ENCODE measurements at places on chromosomes 6 and 20. TPM values are rescaled to one million over a fixed set of nuclear protein-coding genes. Genes with fewer than 3 reads are reported as not detected.

Gene COL9A3
- 0.67 TPM for total RNA-seq

Gene SIM1
- not detected for total RNA-seq

Gene FOXF2
- total RNA-seq: not detected

Gene USP49
- 3.6 TPM for total RNA-seq

Gene HDGFL1
- total RNA-seq: not detected

Gene MYLK2
- total RNA-seq: under 0.01 TPM

Gene LST1
- not detected for total RNA-seq

Gene TMEM200A
- total RNA-seq: 3.5 TPM

Gene LCA5
- total RNA-seq: 20.0 TPM

Gene SMIM26
- 58.5 TPM for total RNA-seq

Gene ELOVL2
- total RNA-seq: not detected

Gene RNF182
- total RNA-seq: 0.33 TPM

Gene PRR18
- 0.09 TPM for total RNA-seq

Gene IL20RA
- not detected for total RNA-seq

Gene TSPO2
- not detected for total RNA-seq

Gene SIRPA
- 68.3 TPM for total RNA-seq

Gene FAM209A
- not detected for total RNA-seq

Gene PDSS2
- 7.5 TPM for total RNA-seq

Gene PRL
- total RNA-seq: not detected

Gene DDX43
- total RNA-seq: not detected

Gene FAM83C
- total RNA-seq: not detected

Measured in mammary epithelial cell (primary cell).